Activated gamma-delta T cell treated with anti-CD3 and anti-CD28 coated beads, Interleukin-2, amount 50 U/mL, for 16 hours (primary cell): ENCODE measurements at places on chromosomes 7 and 10.

DNA sequence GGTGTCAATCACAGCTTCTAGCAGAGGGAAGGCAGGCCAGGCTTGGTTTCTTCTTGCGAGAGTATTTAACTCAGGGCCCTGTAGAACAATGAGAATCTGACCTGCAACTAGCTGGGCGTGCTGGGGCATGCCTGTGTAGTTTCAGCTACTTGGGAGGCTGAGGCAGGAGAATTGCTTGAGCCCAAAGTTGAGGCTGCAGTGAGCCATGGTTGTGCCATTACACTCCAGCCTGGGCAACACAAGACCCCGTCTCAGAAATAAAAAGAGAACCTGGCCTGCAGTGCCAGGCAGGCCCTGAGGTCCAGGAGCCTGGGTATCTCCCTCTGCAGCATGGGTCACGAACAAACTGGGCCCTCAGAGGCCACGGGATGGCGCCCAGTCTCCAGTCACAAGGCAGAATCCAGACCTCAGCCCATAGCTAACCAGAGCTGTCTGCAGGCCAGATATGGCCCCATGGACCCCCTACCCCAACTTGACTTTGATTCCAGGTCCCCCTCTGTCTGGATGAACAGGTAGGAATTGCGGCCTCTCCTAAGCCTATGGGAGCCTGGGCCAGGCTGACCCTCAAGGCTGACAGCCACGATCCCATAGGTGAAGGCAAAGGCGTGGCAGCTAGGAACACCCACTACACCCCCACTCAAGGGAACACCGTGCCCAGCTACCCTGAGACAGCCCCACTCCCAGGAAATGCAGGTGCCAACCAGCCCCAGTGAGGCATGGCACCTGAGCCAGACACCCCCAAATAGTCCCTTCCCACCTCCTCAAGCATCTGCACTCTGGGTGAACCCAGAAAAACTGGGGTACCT, 102.7 kb upstream of the TNRC18 start:
- no peak for DNase-seq

DNA sequence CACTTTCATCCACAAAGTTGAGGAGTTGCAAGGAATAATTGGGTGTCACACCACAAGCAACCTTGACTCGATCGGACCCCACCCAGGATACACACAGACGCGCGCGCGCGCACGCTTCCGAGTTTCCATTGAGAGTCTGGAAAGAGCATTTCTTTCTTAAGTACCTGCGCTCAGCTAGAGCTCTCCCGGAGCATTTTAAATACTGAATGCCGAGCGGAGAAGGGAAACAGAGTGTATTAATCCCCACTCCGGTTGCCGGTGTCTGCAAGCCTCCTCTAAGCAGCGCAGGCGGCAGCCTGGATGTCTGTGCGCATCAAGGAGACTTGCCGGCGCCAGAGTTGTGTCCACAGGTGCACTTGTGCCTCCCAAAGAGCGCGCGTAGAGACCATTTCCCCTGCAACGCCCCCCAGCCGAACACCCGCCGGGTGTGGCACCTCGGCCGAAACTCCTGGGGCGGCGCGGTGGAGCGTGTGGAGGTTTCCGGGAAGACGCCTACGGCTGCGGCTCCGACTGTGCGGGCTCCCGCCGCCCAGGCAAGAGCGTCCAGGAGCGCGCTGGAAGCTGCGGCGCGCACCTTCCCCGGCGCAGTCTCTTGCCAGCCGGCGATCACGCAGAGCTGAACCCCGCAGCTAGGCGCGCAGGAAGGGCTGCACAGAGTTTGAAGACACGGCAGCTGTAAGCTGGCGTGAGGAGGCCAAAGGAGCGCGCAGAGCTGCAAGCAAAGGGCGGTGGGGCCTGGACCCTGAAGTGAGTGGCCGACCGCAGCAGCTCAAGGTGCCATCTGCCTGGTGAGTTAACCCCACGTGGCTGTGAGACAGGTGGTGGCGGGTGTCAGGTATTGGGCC, 1.1 kb upstream of the FEZF1 start:
- no peak for DNase-seq

DNA sequence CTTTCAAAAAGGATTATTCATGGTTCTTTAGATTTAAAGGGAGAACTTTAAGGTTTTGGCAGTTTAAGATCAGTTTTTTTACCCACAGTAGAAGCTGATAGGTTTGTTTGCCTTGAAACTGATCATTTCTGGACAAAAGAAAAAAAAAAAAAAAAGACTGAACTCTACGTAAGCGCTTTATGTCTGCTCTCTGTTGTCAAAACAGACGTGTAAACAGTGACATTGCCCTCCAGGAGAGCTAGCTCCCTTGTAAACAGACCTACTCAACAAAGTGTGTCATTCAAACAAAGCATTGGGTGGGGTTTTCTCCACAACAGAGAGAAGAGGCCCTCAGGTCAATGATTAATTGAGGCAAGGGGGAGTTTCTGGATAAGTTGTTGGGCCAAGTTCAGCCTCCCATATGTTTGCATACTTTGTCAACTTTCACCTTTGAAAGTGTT, 568.1 kb upstream of the LRRN3 start:
- DNase-seq: no peak

DNA sequence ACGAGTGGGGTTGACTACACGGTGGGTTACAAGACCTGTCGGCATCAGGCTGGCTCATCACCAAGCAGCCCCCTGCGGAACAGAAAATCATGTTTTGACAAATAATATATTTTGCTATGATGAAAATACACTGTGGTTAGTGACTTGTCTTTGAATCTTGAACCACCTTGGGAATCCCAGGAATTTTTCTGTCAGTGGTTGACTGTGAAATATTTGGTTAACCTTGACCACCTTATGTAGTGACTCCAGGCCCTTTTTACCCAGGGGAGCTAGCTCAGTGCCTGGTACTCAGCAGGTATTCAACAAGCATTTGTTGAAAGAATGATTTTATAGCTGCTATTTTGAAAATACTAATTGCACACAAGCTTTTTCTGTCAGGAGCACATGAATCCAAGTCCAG, 406.0 kb downstream of the PHF14 start:
- no peak for DNase-seq

DNA sequence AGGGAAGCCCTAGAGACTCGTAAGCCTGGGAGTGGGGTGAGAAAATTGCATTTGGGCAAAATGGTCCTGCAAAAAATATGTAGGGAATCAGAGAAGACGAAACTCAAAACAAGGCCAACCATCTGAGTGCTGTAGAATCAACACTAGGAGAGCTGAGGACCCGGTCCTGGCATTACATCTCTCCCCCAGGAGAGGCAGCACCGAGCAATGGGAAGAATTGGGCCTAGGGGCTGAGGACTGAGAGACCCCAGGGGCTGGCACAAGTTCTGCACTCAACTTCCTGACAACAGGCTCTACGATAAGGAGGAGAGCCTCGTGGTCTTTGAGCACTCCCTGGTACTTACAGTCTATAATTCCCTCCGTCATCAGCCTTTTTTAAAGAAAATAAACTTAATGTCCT, 47.6 kb downstream of the BPGM start:
- no peak for DNase-seq

DNA sequence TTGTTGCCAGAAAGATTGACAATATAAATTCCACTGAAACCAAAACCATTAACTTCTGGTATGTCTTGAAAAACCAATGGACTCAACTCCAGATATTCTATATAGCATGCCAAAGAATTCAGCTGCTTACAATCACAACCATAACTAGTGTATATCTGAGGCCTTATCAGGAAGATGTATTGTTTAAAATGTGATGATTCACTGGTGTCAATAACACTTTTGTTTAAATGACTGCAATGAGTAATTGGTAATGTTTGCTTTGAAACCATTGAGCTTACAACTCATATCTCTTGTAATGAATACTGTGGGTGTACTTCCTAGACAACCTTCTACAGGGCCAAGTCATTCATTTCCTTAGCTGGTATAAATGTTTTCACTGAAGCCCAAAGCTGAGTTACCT, 727.9 kb upstream of the KCND2 start:
- no peak for DNase-seq

DNA sequence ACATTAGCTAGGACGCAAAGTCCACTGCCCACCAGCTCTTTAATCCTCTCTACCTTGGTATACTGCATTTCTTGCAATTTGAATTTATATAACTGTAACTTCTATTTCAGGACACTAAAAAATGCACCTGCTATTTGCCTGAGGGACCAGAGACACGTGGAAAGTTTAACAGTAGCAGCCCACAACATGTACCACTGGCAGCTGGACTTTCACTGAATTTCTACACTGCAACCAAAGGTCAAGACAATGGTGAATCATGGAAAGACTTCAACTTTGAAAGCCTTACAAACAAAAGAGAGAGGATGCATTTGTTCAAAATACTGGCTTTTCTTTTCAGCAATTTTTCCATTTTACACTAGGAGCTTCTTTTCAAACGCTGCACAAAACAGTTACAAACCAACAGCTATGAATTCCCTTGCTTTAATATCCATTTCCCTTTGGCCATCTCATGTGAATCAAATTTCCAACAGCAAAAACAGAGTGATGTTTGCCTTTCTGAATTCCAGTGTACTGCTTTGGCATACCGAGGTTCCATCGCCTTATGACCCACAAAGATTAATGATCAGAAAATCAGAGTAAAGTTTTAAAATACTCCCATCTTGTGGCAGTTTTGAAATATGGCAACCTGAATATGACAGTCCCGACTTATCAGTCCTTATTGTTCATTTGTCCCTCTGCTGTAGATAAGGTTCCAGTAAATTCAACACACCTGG, 29.9 kb upstream of the HNRNPH3 start:
- DNase-seq: no peak
